ENCODE measurements at places on chromosomes 2 and 18.

GRCh38 chr2:46471-47345 is at the start of gene FAM110C:
TSS of gene FAM110C (minus strand) at chr2:46505. CDS start at chr2:46385, 120 bp downstream.
- DNase-seq: peak; percentile 58

DNA sequence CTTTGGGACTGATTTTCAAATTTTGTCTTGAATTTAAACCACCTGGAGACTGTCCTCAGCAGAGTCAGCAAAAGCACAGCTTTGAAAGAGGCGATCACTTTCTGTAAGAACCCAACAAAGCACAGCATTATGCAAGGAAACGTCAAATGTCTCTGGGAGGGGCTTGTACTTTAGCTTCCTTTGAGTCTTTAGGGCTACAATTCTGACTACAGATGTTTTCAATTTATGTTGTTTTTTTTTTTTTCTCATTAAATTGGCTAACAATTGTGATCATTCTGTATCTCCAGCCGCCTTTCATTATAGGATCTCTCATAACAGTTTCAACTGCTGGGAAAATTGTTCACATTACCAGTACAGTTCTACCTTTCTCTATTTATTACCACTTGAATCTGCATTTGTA is 48.3 kb downstream of the COL3A1 start:
- no peak for DNase-seq

DNA sequence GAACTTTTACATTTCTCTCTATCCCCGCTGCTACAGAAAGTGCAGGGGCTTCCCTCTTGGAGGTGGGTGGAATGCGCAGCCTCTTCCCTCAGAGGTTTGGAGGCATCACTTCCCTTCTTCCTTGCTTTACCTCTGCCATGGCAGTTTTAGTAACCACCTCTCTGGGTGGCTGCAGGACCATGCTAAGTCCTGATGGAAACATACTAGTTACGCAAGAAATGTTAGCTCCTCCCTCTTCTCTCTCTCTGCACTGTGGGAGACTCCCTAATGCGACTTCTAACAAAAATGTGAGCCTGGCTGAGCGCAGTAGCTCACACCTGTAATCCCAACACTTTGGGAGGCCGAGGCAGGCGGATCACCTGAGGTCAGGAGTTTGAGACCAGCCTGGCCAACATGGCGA is 116.8 kb upstream of the RAB6C start:
- DNase-seq: no peak

DNA sequence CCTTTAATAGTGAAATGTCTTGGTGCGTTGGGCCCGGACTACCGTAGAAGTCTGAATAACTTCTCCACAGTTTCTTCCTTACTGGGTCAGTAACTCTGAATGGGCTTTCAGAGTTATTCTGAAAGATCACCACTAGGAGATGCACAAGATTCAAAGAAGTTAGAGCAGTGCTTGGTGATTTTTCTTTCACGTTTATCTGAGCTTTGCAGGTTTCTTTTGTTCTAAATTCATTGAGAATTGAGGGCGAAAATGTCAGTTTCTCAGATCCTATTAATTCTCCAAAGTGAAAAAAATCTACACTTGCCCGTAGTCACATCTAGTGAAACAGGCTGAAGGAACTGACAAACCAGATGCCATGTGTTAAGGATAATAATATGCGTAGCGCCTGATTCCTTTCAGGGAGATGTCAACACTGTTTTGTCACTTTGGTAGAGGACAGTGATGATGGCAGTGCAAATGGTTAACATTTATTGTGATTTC is 70.1 kb downstream of the QPCT start:
- DNase-seq: peak; percentile 72

DNA sequence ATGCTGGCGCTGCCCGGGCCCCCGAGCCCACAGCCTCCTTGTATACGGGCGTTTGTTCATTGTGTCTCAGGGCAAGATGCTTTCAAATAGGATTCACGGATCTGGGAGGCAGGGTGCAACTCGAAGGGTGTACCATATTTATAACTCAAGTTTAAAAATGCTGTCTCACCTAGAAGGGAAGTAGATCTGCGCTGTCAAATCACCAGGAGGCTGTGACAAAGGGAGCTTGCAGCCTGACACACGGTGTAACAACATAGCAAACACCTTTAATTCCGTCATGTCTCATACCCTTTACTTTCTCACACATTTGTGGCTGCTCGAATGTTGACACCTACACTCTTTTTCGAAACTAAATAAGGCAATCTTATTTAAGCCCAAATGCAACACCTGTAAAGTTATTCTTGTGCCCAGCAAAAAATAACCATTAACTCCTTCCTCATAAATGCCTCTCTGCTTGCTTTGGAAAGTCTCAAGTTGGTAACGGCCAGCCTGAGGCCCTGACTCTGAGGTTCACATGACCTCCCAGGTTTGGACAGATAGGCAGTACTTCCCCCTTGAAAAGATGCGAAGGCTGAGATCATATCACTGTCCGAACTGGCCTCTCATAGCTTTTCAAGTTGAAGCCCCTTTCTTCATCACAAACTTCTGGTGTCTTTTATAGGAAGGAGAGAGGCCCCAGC is 11.6 kb downstream of the ZEB2 start:
- DNase-seq: no peak
